Activated T-cell treated with anti-CD3 and anti-CD28 coated beads, Interleukin-2, amount 50 U/mL, for 72 hours (primary cell): ENCODE measurements at places on chromosomes 5 and 9. TPM values are rescaled to one million over a fixed set of nuclear protein-coding genes. Genes with fewer than 3 reads are reported as not detected.
A peak's percentile ranks its signal among the peaks of the same experiment; 100 is the strongest.

Gene ITK
- total RNA-seq: 289 TPM

DNA sequence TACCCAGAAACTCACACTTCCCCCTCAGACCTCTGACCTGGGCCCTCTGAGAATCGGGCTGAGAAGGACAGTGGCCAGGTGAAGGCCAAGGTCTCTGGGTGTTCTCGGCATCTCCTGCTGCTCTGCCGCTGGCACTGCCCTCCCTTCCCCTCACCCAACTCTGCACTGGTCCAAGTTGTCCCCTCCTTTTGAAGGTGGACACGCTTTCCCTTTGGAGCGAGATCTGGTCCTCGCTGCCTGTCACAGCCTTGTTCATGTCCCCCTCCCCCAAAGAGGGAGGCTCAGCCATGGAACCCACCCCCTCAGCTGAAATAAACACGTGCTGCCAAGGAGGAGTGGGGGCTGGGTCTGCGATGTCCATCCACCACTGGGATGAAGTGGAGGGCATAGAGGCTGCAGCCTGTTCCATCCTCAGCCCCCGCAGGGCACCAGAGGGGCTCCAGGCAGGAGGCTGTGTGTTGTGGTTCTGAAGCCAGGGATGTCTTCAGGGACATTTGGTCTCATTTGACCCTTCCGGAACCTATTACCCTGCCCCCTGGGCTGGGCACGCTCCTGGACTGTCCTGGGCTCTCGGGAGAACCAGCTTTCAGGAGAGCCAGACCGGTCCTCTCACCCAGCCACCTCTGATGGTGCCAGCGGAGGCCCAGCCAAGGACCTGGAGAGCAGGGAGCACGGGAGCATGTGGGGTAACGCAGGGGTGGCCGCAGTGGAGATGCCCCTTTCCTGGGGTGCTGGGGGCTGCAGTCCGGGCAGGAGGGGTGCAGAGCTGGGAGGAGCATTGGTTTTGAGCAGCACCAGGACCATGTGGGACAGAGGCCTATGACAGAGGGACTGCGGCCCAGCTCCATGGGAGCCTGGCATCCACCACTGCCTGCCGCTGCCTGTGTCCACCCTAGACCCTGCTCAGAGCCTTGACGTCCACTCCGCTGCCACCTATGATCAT is 4.7 kb upstream of the LCN2 start:
- H3K36me3 ChIP-seq: no peaks in the 10 kb centered on the region
- DNase-seq: no peak
- no peak overlapping the region for H3K4me3 ChIP-seq
- peaks cover 9% of the 10 kb centered on the region for H3K4me1 ChIP-seq

DNA sequence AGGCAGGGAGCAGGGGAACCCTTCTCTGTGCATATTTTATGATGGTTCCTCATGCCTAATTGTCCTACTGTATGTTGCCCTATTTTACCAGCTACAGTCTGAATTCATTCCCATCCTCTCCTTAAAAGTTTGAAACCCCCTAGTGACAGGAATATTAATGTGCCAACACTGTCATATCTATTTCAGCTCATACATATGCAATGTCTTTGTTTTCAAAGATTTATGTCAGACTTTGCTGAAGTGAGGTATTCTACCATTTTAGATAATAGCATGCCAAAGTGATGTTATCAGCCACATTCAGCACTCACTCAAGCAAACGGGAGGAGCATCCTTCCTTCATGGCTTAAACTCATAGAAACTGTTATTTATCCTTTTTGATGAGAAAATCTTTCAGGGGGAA is 696.5 kb downstream of the NR2F1-AS1 start:
- DNase-seq: no peak
- H3K36me3 ChIP-seq: no peaks in the 10 kb centered on the region
- H3K27me3 ChIP-seq: no peaks in the 10 kb centered on the region
- H3K27ac ChIP-seq: no peak overlapping the region
- no peak overlapping the region for H3K4me3 ChIP-seq
- no peaks in the 10 kb centered on the region for H3K4me1 ChIP-seq

DNA sequence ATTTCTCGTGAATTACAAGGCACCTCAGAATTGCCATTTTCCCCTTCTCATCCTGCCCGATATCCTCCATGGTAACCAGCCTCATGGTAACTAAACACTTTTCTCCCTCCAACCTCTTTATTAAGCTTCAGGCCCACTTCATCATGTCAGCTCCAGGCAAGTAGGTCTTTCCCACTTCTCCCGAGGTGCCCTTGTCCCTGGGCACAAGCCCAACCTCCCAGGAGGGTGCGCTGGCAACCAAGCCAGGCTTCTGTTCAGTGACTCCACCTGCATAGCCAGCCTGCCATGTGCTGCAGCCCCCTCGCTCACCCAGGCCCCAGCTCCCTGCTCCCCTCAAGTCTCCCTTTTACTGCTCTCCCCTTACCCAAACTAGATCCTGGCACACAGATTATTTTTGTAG is 47.4 kb upstream of the AFAP1L1 start:
- no peak for DNase-seq
- no peak overlapping the region for H3K27ac ChIP-seq
- no peak overlapping the region for H3K4me3 ChIP-seq

Gene HK3
- 0.81 TPM for total RNA-seq

Gene STOM
- total RNA-seq: 63.7 TPM

Gene CYLC2
- not detected for total RNA-seq

Gene SHISAL2B
- total RNA-seq: not detected

GRCh38 chr5:36300191-36300926 is 1.3 kb downstream of the RANBP3L start:
- H3K27me3 ChIP-seq: peaks cover 10% of the 10 kb centered on the region
- no peak overlapping the region for H3K27ac ChIP-seq
- DNase-seq: no peak
- peaks cover 18% of the 10 kb centered on the region for H3K4me1 ChIP-seq
- H3K4me3 ChIP-seq: no peak overlapping the region
- no peaks in the 10 kb centered on the region for H3K36me3 ChIP-seq

Gene MEGF10
- not detected for total RNA-seq

DNA sequence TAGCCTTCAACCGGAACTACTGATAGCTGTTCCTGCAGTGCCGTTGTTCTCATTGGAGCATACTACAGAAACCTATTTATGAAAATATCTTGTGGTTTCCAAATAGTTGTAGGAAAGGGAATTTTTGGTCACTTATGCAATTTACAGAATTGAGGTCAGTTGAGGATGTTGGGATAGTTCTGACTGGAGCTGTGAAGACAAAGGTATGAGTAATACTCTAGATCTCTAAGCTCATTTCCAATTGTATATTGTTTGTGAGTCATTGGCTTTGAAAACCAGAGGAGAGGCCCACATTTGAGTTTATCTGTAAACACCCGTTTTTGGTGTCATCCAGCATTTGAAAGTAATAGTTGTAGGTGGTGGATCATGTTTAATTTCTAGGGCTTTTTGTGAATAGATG is 561.3 kb upstream of the WWC1 start:
- no peak overlapping the region for H3K4me3 ChIP-seq
- H3K27ac ChIP-seq: no peak overlapping the region
- no peak for DNase-seq
- no peaks in the 10 kb centered on the region for H3K27me3 ChIP-seq
- H3K4me1 ChIP-seq: no peaks in the 10 kb centered on the region

Gene C9orf50
- 0.31 TPM for total RNA-seq

- H3K27ac ChIP-seq: no peak overlapping the region
- DNase-seq: no peak
- H3K36me3 ChIP-seq: no peaks in the 10 kb centered on the region
- no peaks in the 10 kb centered on the region for H3K4me1 ChIP-seq
- H3K4me3 ChIP-seq: no peak overlapping the region
Observed at GRCh38 chr9:16310278-16311110, 560.0 kb downstream of the BNC2 start.

DNA sequence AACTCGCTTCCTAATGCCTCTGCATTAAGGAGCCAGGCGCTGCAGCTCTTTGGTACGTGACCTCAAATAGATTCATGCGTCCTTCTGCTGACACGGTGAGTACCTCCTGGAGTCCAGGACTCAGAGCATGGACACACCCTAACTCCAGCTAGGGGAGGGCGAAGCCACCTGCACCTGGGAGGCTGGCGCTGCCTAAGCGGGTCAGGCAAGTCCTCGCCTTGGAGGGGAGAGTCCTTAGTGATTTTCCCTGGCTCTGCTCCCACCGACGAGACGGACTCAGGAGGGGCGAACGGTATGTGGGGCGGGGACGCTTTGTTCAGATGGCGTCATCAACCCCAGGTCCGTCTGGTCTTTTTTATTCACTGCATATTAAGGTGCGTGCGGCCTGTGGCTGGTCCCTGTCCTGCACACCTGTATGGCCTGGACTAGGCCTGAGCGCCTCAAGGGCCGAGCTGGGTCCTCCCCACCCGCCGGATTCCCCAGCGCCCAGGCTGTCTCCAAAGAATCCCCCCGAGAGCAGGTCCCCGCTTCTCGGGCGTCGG is 50.3 kb downstream of the NSUN2 start:
- DNase-seq: no peak
- no peak overlapping the region for H3K27ac ChIP-seq
- peaks cover 10% of the 10 kb centered on the region for H3K4me1 ChIP-seq

GRCh38 chr5:1894243-1894642 is 11.5 kb upstream of the IRX4 start:
- H3K4me3 ChIP-seq: no peak overlapping the region
- no peak for DNase-seq
- H3K36me3 ChIP-seq: no peaks in the 10 kb centered on the region
- no peak overlapping the region for H3K27ac ChIP-seq
- no peaks in the 10 kb centered on the region for H3K4me1 ChIP-seq
- peaks cover 53% of the 10 kb centered on the region for H3K27me3 ChIP-seq

- peak overlapping the region; percentile 5 for H3K27ac ChIP-seq
- no peaks in the 10 kb centered on the region for H3K27me3 ChIP-seq
- H3K4me1 ChIP-seq: peaks cover 46% of the 10 kb centered on the region
- H3K36me3 ChIP-seq: peaks cover 7% of the 10 kb centered on the region
- peak overlapping the region; percentile 40 for H3K4me3 ChIP-seq
Observed at GRCh38 chr5:113524927-113525326, 11.4 kb downstream of the YTHDC2 start.

DNA sequence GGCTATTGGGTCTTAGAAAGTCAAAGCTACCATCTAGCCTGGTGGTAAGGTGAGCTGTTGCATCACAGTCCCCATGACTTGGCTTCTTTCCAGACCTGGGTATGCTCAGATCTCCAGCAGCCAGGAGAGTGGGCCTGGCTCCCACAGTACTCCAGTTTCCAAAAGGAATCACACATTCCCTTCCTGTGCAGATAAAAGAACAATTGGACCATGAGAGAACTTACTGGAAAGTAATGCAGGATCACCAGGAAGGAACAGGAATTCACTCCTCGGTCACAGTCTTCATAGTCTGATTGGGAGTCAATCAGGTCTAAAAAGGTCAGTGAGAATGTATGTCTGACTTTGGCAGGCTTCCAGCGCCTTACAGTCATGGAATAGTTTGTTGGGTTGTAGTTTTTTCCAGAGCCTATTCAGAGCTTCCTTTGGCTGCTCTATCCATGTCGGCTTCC is 47.8 kb upstream of the CD180 start:
- H3K36me3 ChIP-seq: no peaks in the 10 kb centered on the region
- no peak overlapping the region for H3K27ac ChIP-seq
- no peaks in the 10 kb centered on the region for H3K27me3 ChIP-seq
- H3K4me3 ChIP-seq: no peak overlapping the region
- no peak for DNase-seq
- peaks cover 11% of the 10 kb centered on the region for H3K4me1 ChIP-seq

DNA sequence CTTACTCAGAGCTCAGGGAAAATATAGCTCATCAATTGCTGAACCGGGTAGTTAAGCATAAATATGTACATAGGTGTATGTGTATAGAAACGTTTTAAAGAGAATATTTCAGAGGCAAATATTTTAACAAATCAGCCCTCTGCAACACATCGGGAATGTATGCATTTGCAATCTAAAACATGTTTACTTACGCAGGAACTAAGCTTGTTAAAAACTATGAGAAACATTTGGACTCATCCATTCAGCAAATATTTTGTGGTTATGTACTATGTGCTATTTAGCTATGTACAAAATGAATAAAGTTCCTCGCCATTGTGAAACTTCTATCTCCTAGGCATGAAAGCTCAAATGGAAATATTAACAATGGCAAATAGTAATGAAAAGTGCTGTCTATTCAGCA is 469.9 kb downstream of the ARHGEF28 start:
- H3K4me3 ChIP-seq: no peak overlapping the region
- peaks cover 4% of the 10 kb centered on the region for H3K27me3 ChIP-seq
- no peak for DNase-seq
- H3K27ac ChIP-seq: no peak overlapping the region
- H3K36me3 ChIP-seq: no peaks in the 10 kb centered on the region
- no peaks in the 10 kb centered on the region for H3K4me1 ChIP-seq

GRCh38 chr5:155689406-155689805 is 637.6 kb upstream of the SGCD start:
- no peaks in the 10 kb centered on the region for H3K4me1 ChIP-seq
- H3K4me3 ChIP-seq: no peak overlapping the region
- no peak overlapping the region for H3K27ac ChIP-seq
- H3K27me3 ChIP-seq: no peaks in the 10 kb centered on the region
- DNase-seq: no peak
- no peaks in the 10 kb centered on the region for H3K36me3 ChIP-seq

- H3K36me3 ChIP-seq: peaks cover 12% of the 10 kb centered on the region
- H3K4me1 ChIP-seq: peaks cover 5% of the 10 kb centered on the region
- DNase-seq: no peak
- peaks cover 23% of the 10 kb centered on the region for H3K27me3 ChIP-seq
- no peak overlapping the region for H3K27ac ChIP-seq
Observed at GRCh38 chr5:74570250-74570649, 70.3 kb downstream of the ENC1 start.

DNA sequence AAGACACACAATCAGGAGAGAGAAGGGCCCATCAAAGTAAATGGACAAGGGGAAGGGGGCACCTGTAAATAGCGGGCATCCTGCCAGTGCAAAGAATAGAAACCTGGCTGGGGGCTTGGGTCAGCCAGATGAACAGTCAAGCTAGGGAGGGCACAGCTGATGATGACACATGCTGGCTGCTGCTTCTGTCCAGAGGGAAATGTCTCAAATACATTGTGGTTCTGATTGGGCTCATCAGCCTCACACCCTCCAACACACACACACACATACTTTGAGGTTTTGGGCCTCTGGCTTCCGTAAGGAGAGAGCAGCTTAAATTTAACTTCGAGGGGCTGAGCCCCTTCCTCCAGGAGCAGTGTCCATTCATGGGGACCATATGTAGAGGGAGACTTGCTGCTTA is 27.6 kb upstream of the SPATA31E1 start:
- no peak overlapping the region for H3K27ac ChIP-seq
- DNase-seq: no peak
- H3K4me1 ChIP-seq: no peaks in the 10 kb centered on the region
- H3K36me3 ChIP-seq: no peaks in the 10 kb centered on the region

Gene SLC46A2
- not detected for total RNA-seq

DNA sequence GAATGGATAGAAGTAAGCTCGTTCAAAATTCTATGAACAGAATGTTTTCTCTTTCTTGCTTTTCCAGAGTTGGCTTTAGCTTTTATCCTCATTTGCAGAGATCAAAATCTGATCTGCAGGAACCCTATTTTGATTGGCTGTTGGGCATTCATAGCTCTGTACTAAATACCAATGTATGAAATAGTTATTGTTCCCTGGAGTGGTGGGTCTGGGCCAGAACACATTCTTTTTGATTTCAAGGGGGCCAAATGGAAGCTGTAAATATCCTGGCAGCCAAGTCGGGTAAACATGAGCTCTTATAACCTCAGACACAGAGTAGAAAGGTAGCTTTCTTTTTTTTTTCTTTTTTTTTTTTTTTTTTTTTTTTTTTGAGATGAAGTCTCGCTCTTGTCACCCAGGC is 241.5 kb downstream of the PDZD2 start:
- H3K4me1 ChIP-seq: no peaks in the 10 kb centered on the region
- no peak overlapping the region for H3K4me3 ChIP-seq
- no peaks in the 10 kb centered on the region for H3K36me3 ChIP-seq
- no peaks in the 10 kb centered on the region for H3K27me3 ChIP-seq
